Activated CD8-positive, alpha-beta T cell treated with anti-CD3 and anti-CD28 coated beads, Interleukin-2, amount 10 ng/mL, durations not matched to agents 7 days and 5 days (primary cell): ENCODE measurements at places on chromosomes 6 and 20. TPM values are rescaled to one million over a fixed set of nuclear protein-coding genes. Genes with fewer than 3 reads are reported as not detected.

- peaks cover 3% of the 10 kb centered on the region for H3K4me1 ChIP-seq
- H3K27me3 ChIP-seq, result no peaks in the 10 kb centered on the region
- H3K36me3 ChIP-seq, result no peaks in the 10 kb centered on the region
- no peak overlapping the region for H3K27ac ChIP-seq
- no peak for DNase-seq
- H3K4me3 ChIP-seq, result no peak overlapping the region
Observed at GRCh38 chr6:21739838-21740237, 146.3 kb downstream of the SOX4 start.

DNA sequence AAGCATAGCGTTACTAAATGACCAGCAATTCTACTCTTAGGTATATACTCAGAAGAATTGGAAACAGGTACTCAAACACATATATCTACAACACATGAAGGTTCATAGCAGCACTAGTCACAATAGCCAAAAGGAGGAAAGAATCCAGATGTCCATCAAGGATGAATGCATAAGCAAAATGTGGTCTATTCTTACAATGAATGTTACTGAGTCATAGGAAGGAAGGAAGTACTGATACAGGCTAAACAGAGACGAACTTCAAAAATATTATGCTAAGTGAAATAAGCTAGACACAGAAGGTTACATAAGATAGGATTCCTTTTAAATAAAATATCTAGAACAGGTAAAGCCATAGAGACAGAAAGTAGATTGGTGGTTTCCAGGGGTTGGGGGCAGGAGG, 93.5 kb downstream of the MAP3K7 start:
- H3K4me3 ChIP-seq, result no peak overlapping the region
- H3K27ac ChIP-seq, result no peak overlapping the region

GRCh38 chr6:42507901-42508300, 55.9 kb upstream of the UBR2 start:
- H3K4me1 ChIP-seq, result no peaks in the 10 kb centered on the region
- DNase-seq, result no peak
- H3K27me3 ChIP-seq, result peaks cover 5% of the 10 kb centered on the region
- no peak overlapping the region for H3K27ac ChIP-seq
- no peaks in the 10 kb centered on the region for H3K36me3 ChIP-seq

DNA sequence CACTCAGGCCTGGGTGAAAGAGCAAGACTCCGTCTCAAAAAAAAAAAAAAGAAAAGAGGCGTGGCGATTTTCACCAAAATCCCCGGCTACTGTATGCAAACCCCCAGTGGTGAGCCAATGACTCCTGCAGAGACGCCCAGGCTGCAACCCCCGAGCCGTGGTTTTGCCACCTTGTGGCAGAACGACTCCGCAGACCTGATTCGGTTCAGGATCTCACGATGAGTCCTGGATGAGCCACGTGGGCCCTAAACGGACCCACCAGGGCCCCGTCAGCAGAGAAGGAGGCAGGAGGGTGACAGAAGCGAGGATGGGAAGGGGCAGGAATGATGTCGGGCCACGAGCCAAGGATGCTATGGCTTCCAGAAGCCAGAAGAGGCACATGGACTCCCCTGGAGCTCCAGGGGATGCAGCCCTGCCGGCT, 42.5 kb downstream of the SLC2A4RG start:
- H3K36me3 ChIP-seq, result no peaks in the 10 kb centered on the region
- peak; percentile 65 for DNase-seq
- H3K4me1 ChIP-seq, result peaks cover 22% of the 10 kb centered on the region
- H3K27ac ChIP-seq, result no peak overlapping the region

- peak overlapping the region; percentile 56 for H3K4me3 ChIP-seq
- peaks cover 9% of the 10 kb centered on the region for H3K27me3 ChIP-seq
- peak overlapping the region; percentile 94 for H3K27ac ChIP-seq
- peak; percentile 66 for DNase-seq
Observed at GRCh38 chr6:109491207-109491938, 8.4 kb upstream of the ZBTB24 start.

- H3K4me3 ChIP-seq, result peak overlapping the region; percentile 1
- H3K27me3 ChIP-seq, result no peaks in the 10 kb centered on the region
- DNase-seq, result peak; percentile 33
- peaks cover 95% of the 10 kb centered on the region for H3K4me1 ChIP-seq
- peaks cover 44% of the 10 kb centered on the region for H3K36me3 ChIP-seq
Observed at GRCh38 chr20:1663917-1664316, 6.3 kb upstream of the SIRPG start.

GRCh38 chr20:61847986-61848385, 217.7 kb downstream of the TAF4 start:
- no peaks in the 10 kb centered on the region for H3K27me3 ChIP-seq
- DNase-seq, result no peak
- H3K4me3 ChIP-seq, result no peak overlapping the region
- no peaks in the 10 kb centered on the region for H3K36me3 ChIP-seq
- no peak overlapping the region for H3K27ac ChIP-seq

- no peaks in the 10 kb centered on the region for H3K36me3 ChIP-seq
- no peaks in the 10 kb centered on the region for H3K4me1 ChIP-seq
- no peak for DNase-seq
- H3K4me3 ChIP-seq, result no peak overlapping the region
- H3K27ac ChIP-seq, result no peak overlapping the region
Observed at GRCh38 chr6:118985123-118985830, 50.3 kb upstream of the MCM9 start.

GRCh38 chr20:44959082-44959637, 1.0 kb downstream of the TOMM34 start:
- H3K4me3 ChIP-seq, result peak overlapping the region; percentile 86
- no peaks in the 10 kb centered on the region for H3K27me3 ChIP-seq
- H3K36me3 ChIP-seq, result peaks cover 32% of the 10 kb centered on the region
- DNase-seq, result no peak
- peak overlapping the region; percentile 84 for H3K27ac ChIP-seq
- H3K4me1 ChIP-seq, result peaks cover 66% of the 10 kb centered on the region

DNA sequence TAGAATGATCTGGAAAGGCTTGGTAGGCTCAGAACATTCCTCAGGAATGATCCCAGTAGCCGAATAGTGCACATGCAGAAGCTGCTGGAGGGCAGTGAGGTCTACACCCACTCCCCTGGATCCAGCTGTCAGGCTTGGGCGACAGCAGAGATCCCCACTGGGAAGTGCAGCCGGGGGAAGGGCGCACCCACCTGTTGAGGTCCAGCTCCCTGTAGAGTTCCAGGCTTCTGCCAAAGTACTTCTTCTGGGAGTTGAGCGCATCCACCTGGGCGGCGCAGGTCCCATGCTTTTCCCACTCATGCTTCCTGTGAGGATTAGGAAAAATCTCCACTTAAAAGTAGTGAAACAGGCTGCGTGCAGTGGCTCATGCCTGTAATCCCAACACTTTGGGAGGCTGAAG, 17.6 kb downstream of the RNASET2 start:
- no peak overlapping the region for H3K27ac ChIP-seq
- peaks cover 6% of the 10 kb centered on the region for H3K4me1 ChIP-seq
- no peak overlapping the region for H3K4me3 ChIP-seq
- no peaks in the 10 kb centered on the region for H3K27me3 ChIP-seq

DNA sequence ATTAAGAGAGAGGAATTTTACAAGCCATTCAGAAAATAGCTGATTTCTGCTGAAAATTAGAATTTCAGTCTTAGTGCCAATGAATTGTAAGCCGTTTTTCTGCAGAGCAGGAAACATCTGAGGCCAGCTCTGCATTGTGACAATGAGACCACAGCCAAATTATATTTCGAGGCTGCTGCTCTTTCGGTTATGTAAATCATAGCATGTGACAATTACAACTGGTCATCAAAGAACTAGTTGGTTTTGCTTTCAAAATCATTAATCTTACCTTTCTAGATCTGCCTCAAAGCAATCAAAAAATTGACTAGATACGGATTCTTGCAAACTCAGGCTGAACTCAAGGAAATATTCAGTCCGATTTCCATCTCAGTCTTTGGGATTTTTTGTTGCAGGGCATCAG, 33.4 kb upstream of the INSM1 start:
- no peak overlapping the region for H3K27ac ChIP-seq
- no peaks in the 10 kb centered on the region for H3K36me3 ChIP-seq
- H3K4me3 ChIP-seq, result no peak overlapping the region
- DNase-seq, result no peak

GRCh38 chr6:24357336-24358218, at the start of gene DCDC2:
TSS of gene DCDC2 (minus strand) at chr6:24358059. CDS start at chr6:24357750, 309 bp downstream.
- H3K4me1 ChIP-seq, result peaks cover 21% of the 10 kb centered on the region
- H3K27ac ChIP-seq, result no peak within 1 kb of the TSS
- peak; percentile 57 for DNase-seq

GRCh38 chr6:36029464-36029863, 1.9 kb downstream of the MAPK14 start:
- peak overlapping the region; percentile 63 for H3K27ac ChIP-seq
- DNase-seq, result no peak
- peaks cover 13% of the 10 kb centered on the region for H3K27me3 ChIP-seq
- H3K4me1 ChIP-seq, result peaks cover 51% of the 10 kb centered on the region
- peaks cover 26% of the 10 kb centered on the region for H3K36me3 ChIP-seq

DNA sequence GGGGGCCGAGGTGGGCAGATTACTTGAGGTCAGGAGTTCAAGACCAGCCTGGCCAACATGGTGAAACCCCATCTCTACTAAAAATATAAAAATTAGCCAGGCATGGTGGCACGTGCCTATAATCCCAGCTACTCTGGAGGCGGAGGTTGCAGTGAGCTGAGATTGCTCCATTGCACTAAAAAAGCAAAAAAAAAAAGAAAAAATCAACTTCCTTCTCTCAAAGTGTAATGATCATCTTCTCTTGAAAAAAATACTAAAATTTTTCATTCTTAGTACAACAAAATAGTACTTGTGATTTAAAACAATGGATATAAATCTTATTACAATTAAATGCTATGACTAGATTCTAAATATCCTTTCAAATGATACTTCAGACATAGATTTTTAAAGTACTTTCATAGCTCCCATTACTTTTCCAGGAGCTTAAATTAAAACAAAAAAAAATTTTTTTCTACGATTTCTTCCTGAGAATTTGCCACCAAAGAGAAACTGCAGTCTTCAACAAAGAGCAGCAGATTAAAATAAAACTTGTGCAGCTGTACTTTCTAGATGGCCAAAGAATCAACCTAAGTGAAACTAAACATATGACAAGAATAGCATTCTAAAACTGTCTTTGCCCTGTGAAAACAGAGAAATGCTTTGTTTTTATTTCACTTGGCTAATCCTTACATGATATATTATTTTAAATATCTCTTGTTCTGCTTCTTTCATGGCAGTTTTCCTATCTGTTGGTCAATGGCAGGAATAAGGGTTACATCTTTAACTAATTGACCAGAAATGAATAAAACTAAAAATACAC, 75.2 kb downstream of the MAP3K5 start:
- H3K27me3 ChIP-seq, result no peaks in the 10 kb centered on the region
- H3K4me3 ChIP-seq, result no peak overlapping the region
- peaks cover 28% of the 10 kb centered on the region for H3K4me1 ChIP-seq
- DNase-seq, result no peak
- H3K27ac ChIP-seq, result no peak overlapping the region
- peaks cover 35% of the 10 kb centered on the region for H3K36me3 ChIP-seq

- peaks cover 17% of the 10 kb centered on the region for H3K4me1 ChIP-seq
- no peaks in the 10 kb centered on the region for H3K36me3 ChIP-seq
- peak overlapping the region; percentile 68 for H3K27ac ChIP-seq
- H3K4me3 ChIP-seq, result no peak overlapping the region
- DNase-seq, result peak; percentile 46
Observed at GRCh38 chr6:13526727-13527670, 39.6 kb upstream of the GFOD1 start.

DNA sequence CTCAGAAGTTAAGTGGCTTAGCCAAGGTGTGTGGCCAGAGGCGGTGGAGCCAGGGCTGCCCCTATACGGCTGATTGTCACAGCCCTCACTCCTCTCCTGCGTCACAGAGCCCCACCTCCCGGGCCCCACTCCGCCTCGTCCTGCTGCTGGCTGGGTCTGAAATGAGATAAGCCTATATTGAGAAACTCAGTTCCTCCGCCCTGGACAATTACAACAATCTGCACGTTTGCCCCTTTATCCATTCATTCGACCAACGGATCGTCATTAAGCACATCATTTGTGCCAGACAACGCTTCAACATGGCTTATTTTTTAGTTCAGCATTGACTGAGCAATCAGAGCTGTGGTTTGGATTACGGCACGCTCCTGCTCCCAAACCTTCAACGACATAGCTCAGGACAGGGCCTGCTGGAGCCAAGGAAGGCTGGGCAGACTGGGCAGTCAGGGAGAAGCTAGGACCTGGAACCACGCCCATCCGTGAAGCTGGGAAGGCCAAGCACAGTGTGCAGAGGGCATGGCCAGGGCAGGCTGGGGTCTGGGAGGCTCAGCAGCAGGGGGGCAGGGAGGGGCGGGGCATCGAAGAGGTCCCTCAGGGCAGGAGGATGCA, 16.6 kb upstream of the EZR start:
- no peaks in the 10 kb centered on the region for H3K36me3 ChIP-seq
- no peak overlapping the region for H3K4me3 ChIP-seq
- H3K27me3 ChIP-seq, result peaks cover 9% of the 10 kb centered on the region
- no peak for DNase-seq
- no peak overlapping the region for H3K27ac ChIP-seq

Gene LRFN2
- total RNA-seq, result not detected

Gene TCF15
- not detected for total RNA-seq

Gene AGER
- total RNA-seq, result 29.9 TPM

Gene LST1
- total RNA-seq, result 139 TPM

Gene DLK2
- not detected for total RNA-seq

Gene GPR63
- total RNA-seq, result 1.2 TPM

Gene BTN1A1
- total RNA-seq, result not detected

Gene QKI
- total RNA-seq, result 58.6 TPM

Gene PHACTR3
- total RNA-seq, result not detected
